Stimulated activated CD8-positive, alpha-beta memory T cell treated with anti-CD3 and anti-CD28 coated beads, Interleukin-4, amount 100 ng/mL, for 1 hour (primary cell): ENCODE measurements at places on chromosomes 7 and 10.

- no peak for DNase-seq
These were observed 70.7 kb upstream of the EZH2 start for GRCh38 chr7:148954766-148955165.

- no peak for DNase-seq
These were observed 380 bp upstream of the AGBL3 start for GRCh38 chr7:134985894-134986362.

DNA sequence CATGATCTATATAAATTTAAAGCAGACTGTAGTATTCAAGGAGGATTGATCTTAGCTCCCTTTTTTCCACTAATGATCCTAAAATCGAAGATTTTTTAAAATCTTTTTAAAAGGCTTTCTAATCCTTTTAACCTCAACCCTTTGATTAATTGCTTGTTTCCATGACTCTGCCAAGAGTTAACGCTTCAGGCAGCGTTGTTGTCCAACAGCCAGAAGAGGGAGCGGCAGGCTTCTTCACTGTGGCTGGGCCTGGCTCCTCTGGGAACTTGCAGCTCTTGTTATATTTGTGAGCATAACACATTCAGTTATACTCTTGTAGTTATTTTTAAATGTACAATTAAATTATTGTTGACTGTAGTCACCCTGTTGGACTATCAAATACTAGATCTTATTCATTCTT lies 26.3 kb downstream of the CRCP start:
- no peak for DNase-seq

GRCh38 chr7:134724606-134725005 lies 54.8 kb upstream of the CALD1 start:
- no peak for DNase-seq

- DNase-seq, result no peak
These were observed 336.6 kb downstream of the HPSE2 start for GRCh38 chr10:98899018-98899417.

DNA sequence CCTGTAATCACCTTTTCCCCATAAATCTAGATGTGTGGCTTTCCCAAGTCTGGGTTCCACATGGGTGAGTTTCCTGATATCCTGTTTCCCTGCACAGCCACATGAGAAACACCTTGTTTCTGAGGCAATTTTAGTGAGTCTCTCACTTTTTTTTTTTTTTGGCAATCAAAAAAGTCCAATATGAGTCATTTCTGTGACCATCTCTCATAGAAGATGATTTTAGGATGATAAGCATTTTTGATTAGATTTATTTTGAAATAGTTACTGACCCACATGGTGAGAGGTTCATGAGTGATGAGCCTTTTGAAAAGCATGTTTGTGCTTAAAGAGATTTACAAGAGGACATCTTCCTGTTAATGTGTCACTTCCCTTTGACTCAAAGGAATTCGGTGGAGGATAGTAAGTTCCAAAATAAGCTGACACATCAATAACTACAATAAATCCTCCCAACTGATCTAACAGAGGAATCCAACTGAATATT lies 464.0 kb downstream of the INHBA start:
- no peak for DNase-seq
